ENCODE measurements at places on chromosomes 3 and 15. TPM values are rescaled to one million over a fixed set of nuclear protein-coding genes. Genes with fewer than 3 reads are reported as not detected.

GRCh38 chr3:172522871-172523818 is at the start of gene TNFSF10:
TNFSF10 (minus strand) TSS chr3:172523430; CDS start chr3:172523384, 46 bp downstream.
- peak; percentile 82 for DNase-seq

GRCh38 chr3:56782215-56782614 is 19.5 kb downstream of the ARHGEF3 start:
- DNase-seq: no peak

DNA sequence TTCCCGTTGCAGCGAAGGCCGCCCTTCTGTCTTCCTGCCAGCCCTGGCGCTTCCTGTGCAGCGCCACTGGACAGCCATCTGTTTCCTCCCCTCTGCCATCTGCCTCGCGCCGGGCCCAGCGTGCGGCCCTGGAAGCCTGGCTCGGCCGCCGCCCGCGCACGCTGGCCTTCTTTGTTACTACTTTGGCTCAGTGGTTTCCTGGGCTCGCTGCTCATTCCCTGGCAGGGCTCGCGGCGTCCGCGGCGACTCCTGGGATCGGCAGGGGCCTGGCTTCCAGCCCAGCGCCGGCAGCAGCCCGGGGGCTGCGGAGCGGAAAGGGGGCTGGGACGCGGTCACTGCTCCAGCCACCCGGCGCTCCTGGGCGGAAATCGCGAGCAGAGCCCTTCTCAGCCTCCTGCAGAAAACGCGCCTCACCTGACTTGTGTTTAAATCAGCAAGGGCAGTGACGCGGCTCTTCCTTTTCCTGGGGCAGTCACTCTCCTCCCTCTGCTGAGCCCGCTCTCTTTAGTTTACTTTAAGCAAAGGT is 10.0 kb downstream of the CMTM7 start:
- peak; percentile 87 for DNase-seq

GRCh38 chr15:57476533-57476975 is 100.2 kb downstream of the CGNL1 start:
- DNase-seq: no peak

Gene MAPKBP1
- total RNA-seq: 15.0 TPM

Gene TM6SF1
- 7.5 TPM for total RNA-seq

DNA sequence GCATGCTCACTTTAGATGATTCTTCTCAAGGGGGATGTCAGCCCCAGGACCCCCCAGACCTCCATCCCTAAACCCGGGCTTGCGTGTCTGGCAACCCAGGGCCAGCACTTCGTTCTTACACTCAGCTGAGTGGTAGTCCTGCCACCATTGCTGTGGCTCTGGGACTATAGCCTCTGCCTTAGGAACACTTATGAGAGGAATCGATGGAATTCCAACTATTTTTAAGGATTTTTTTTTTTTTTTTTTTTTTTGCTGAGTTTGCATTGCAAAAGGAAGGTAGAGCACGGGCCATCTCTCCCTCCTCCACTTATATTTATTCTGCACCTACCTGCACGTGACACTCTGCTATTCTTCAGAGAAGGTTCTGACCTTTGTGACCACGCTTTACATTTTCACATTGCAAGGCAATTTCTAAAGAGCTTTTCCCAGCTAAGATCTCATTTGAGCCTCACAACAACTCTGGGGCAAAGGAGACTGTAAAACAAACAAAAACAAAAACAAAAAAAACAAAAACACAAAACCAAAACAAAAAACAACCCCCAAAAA is 113.9 kb downstream of the LPP start:
- DNase-seq: no peak

DNA sequence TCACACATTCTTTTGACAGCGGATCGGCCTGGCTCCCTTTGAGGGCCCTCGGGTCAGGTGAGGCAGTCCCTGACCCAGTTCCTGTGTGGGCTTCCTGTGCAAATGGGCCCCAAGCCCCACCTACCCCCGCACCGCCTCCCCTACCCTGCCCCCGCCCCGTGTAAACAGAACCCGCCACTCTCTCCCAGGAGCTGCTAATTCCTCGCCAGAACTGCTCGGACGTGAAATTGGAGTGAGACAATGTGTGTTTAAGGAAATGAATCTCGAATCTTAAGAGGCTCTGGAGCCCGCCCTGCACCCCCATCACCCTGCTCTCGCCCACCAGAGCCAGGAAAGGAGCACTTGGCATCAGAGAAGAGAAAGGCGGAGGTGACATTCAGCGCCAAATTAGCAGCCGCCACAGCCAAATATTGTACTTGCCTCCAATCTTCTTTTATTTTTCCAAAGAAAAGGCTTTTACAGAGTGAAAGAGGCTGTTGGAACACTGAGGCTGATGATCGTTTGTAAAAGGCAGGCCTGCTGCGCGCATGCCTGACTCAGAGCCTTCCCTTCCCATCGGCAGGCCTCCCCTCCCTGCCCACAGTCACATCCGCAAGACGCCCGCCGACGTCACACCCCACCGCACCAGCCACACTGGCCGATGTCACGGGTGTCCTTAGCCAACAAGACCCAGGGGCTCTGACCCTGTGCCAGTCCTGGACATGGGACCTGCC is 53.1 kb downstream of the CACNA2D2 start:
- DNase-seq: peak; percentile 88

GRCh38 chr15:69253156-69253555 is 45.6 kb upstream of the PAQR5 start:
- no peak for DNase-seq

DNA sequence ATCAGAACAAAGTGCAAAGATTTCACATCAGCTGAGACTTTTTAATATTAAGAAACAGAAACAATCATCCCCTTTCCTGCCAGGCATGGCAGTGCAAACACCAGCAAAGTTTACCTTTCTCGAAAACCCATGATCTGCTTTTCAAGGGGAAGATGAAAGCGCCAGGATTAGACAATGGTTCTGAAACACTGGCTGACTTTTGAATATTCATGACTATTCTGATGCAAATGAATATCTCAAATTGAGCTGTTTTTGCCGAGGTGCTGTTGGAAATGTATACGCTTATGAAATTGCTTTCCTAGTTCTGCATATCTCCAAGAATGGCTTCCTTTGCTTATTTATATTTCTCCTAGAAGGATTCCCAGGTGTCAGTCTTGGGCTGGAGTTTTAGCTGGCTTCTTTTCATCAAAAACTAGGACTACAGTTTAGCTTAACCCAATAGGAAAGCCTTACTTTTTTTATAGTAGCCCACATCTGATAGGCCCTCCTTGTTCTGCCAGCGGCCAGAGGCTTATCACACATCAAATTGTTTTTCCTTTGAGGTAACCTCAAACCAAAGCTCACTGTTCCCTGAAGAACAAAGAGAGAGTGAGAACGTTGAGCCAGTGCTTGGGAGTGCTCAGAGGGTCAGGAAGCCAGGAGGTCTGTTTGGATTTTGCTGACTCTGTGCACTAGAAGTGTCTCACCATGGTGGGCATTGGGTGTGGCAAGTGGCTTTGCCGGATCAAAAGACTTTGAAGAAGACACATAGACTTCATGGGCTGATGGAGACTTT is 74.0 kb upstream of the PLCL2 start:
- no peak for DNase-seq

Gene C15orf61
- total RNA-seq: 4.8 TPM

DNA sequence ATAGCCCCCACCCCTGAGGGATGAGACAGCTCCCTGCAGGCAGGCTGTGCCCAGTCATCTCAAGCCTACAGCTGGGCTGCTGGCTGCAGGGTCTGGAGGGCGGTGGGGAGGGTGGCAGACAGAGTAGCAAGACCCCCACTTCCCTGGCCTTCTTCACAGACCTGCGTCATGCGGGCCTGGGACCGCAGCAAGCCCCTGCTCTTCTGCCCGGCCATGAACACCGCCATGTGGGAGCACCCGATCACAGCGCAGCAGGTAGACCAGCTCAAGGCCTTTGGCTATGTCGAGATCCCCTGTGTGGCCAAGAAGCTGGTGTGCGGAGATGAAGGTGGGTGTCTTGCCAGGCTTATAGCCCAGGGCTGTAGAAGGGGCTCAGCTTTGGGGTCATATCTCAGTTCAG is 25.0 kb downstream of the PPCDC start:
- DNase-seq: no peak

Gene RARRES1
- total RNA-seq: 6.4 TPM

DNA sequence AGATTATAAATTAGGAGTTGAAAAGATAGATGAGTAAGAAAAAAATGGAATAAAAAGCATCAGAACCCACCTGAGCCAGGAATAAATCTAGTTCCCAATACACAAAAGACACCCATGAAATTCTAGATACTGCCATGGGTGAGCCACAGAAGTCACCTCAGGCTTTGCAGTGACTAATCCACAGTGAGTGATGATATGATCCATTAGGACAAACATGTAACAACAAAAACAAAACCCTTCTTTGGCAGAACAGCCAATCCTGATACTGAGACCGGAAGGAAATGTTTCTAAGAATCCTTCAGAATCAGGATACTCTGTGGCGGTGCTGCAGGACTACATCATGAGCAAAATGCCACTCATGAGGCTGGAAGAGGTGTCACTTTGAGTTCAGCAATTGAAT is 15.0 kb upstream of the MINDY4B start:
- no peak for DNase-seq

GRCh38 chr3:129985113-129985512 is 10.6 kb downstream of the TRH start:
- no peak for DNase-seq

Gene PLA2G4F
- not detected for total RNA-seq

GRCh38 chr3:161977063-161977462 is 480.5 kb downstream of the OTOL1 start:
- DNase-seq: no peak

Gene PXYLP1
- 9.2 TPM for total RNA-seq

DNA sequence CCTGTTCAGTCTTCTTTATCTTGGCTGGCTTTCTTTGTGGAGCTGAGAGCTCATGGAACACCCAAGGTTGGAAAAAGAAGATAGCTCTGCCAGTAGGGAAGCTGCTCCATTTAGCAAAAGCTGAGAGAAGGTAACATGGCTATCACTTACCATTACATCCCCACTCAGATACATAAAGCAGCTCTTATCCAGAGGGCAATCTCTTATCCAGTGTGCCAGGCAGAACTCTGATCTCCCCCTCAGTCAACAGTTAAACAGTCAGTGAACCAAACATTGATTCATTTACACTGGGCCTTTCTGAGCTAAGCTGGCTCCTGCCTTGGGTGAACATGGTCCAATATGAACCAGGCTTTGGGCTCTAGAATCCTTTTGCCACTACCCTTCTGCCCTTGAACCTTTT is 624.2 kb downstream of the NTRK3 start:
- no peak for DNase-seq

GRCh38 chr3:119322021-119322834 is 28.0 kb downstream of the ARHGAP31 start:
- no peak for DNase-seq

DNA sequence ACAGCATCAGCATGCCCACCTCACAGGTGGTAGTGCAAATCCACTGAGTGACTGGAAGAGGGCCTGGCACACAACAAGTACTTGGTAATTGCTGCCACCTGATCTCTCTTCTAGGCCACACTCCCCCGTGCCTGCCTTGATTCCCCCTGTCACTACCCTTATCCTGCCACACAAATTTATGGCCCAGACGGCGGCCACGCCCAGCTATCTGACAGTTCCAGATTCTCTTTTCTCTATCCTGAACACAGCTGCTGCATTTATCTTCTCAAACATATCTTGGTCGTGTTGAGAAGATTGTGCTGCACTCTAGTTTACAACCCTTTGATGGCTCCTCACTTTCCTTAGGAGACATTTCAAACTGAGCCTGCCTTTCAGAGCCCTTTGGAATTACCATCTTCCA is 585.2 kb downstream of the NTRK3 start:
- DNase-seq: no peak

GRCh38 chr3:129950318-129951046 is 24.0 kb upstream of the TRH start:
- no peak for DNase-seq

Gene PLSCR5
- total RNA-seq: not detected

GRCh38 chr15:57662091-57662744 is 44.3 kb upstream of the POLR2M start:
- DNase-seq: no peak

DNA sequence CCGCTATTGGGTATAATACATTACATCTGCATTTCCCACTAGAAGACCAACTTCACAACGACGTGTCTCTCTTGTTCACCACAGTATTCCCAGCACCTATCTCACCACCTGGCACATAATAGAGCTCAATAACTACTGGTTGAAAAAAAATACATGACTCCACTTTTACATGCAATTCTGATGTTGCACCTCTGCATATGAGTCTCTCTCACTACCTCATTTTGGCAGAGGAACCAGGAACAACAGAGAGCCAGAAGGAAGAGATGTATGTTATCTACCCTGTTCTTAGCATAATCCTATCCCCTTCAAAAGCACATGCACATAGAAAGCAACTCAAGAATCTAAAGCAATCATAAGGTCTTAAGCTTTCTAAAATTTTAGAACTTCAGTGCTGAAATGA is 61.6 kb downstream of the SHQ1 start:
- DNase-seq: no peak

Gene GPR27
- total RNA-seq: 1.4 TPM

- no peak for DNase-seq
These were observed 19.6 kb downstream of the TIGIT start for GRCh38 chr3:114313426-114313825.

Gene GOLGA8N
- total RNA-seq: 11.4 TPM

Gene TRH
- total RNA-seq: not detected

DNA sequence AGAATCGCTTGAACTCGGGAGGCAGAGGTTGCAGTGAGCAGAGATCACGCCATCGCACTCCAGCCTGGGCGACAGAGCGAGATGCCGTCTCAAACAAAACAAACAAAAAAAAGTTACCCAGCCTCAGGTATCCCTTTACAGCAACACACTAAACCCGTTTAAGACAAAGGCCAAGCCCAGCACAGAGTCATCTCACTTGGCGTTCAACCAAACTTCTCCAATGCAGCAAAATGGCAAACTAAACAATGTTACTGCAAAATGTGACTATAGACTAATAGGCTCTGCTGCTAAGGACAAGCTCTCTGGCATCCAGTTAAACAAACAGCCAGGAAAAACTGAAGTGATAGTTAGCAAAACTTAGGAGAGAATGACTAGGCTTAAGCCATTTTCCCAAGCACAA is 6.4 kb upstream of the FAM219B start:
- DNase-seq: no peak

Gene ITPR1
- total RNA-seq: 143 TPM

Gene ADPRH
- total RNA-seq: 9.8 TPM

Gene IGDCC3
- under 0.01 TPM for total RNA-seq

DNA sequence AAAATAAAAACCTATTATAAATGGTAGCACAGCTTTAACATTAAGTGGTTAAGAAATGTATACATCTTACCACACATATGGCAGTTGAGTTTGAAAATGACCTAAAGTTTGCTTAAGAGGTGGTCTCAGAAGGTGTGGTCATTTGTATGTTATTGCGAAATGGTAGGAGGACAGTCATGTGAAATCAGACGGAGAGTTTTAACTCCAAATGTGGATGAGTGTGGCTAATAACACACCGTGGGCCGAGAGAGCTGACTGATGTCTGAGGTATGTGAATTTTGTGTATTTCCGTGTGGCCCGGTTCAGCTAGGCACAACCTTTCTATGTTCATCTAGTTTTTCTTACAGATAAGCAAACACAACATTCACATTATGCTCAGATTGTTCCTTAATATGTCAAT is 71.9 kb downstream of the ARNT2 start:
- no peak for DNase-seq

Gene SKOR1
- 1.6 TPM for total RNA-seq

Gene FANCD2OS
- total RNA-seq: not detected
